ENCODE measurements at places on chromosomes 11 and 22. TPM values are rescaled to one million over a fixed set of nuclear protein-coding genes. Genes with fewer than 3 reads are reported as not detected.

GRCh38 chr11:31651822-31652221 is 142.3 kb downstream of the ELP4 start:
- DNase-seq, result no peak

- no peak for DNase-seq
Observed at GRCh38 chr11:66689661-66690590, 12.2 kb upstream of the RBM4B start.

- peak; percentile 54 for DNase-seq
Observed at GRCh38 chr22:49992921-49993648, 19.5 kb downstream of the IL17REL start.

GRCh38 chr11:77026743-77027142 is 7.5 kb upstream of the B3GNT6 start:
- DNase-seq, result no peak

DNA sequence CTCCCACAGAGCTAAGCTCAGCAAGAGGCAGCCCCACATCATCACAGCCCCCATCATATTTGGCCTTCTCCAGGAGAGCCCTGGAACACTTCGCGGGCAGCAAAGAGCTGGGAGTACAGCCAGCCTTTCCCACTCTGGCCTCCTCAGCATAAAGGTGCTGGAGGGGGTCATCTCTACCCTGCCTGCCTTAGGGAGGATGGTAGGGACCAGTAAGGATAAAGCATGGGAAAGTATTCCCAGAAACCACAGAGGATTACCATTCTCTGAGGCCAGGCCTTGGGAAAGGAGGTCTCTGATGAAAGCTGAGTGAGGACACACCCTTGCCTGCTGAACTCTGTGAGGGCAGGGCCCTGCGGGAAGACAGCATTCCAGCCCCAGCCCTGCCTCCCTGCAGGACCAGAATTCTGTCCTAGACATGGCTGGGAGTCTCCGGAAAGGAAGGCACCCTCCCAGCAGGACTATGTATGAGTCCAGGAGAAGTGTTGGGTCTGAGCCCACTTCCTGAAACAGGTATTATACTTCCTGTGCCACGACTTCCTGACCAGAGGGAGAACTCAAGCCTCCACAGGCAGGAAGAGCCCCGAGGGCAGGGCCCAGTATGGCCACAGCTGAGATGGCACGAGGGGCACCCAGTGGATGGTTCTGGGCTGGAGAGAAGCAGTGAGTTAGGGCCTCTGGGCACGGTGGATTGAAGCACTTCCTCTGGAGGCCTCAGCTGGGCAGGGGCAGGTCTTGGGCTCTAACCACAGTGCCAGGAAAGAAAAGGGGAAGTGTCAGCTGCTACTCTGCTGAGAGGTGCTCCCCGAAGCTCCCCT is 12.9 kb upstream of the CASTOR1 start:
- peak; percentile 34 for DNase-seq

- DNase-seq, result no peak
Observed at GRCh38 chr22:29105468-29105867, 32.6 kb downstream of the KREMEN1 start.

DNA sequence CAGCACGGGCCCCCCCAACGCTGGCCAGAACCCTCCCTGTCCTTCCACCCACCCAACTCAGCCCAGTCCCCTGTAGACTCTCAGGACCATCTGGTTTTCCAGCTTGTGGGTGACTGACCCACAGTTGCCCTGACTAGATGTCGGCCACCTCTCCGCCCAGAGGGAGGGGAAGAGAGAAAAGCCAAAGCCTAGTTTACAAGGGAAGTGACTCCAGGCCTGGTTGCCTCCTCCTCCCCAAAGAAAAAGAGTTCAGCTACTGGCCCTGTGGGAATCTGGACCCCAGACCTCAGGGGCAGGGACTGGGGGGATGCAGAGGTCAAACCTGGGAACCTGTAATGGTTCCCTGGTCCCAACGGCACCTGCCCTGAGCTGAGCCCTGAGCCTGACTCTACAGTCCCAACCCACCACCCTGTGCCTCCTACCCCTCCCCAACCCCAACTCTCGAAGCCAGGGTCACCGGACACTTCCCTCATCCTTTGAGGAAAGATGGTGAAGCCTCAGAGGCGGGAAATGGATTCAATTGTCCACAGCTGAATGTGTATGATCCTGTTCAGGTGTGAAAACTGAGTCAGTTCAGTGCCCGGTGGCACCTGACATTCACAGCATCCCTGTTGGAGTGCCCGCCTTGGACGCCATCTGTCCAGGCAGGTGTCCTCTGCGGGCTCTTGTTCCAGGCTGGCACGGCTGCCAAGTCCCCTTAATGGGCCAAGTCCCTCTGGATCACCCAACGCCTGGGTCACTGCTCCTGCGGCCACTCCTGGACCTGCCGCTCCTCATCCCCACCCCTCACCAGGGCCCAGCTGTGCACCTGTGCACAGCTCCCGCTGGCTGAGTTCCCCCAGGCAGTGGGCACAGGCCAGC is 21.0 kb upstream of the WNT7B start:
- DNase-seq, result no peak

DNA sequence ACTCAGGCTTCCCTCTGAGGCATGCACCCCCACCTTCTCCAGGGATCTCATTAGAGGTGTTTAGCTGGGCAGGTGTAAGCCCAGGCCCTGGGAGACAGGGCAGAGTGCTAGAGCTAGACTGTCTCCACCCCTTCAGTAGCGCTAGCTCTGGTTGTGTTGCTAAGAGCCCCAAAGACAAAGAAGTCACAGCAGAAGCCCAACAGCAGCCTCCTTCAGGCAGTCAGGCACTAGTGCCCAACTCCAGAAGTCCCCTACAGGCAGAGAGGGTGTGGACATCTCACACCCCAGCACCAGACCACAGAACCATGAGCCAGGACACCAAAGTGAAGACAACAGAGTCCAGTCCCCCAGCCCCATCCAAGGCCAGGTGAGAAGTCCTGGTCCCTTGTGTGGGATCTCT is at the start of gene CNGA4:
TSS of gene CNGA4 (plus strand) at position 188 of the 400 bp plus-strand sequence. CDS start at position 306, 118 bp downstream.
- no peak for DNase-seq

DNA sequence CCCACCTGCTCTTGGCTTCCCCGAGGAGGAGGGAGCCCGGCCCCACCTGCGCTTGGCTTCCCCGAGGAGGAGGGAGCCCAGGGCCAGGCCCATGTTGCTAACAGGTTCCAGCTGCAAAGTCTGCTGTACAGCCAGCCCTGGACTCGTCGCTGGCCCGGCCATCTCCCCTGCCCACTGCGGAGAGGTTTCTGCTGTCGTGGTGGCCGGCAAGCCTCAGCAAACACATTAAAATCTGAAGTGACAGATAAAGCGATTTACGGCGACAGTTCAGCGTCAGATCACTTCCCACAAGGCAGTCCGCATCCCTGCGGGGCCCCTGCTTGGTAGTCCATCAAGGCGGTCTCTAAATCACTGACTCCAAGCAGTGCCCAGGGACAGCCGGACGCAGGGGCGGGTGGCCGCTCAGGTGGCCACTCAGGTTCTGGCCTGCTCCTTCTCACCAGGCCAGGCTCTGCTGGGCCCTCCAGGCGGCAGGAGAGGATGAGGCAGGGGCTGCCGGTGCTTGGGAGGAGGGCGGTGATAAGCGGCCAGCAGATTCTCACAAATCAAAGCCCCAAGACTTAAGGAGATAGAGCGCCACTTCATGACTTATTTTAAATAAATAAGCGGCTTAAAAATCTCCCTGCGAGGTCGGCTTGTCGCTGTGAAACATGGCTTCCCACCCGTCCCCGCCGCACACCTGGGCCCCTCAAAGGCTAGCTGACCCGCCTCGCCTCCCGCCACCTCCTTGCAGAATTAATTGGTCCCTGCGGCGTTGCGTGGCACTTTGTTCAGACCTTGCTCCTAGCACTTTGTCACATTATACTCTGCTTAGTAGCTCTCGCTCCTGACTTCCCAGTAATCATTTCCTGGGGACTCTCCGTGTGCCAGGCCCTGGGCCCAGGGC is 21.1 kb downstream of the MACROD1 start:
- DNase-seq, result no peak

DNA sequence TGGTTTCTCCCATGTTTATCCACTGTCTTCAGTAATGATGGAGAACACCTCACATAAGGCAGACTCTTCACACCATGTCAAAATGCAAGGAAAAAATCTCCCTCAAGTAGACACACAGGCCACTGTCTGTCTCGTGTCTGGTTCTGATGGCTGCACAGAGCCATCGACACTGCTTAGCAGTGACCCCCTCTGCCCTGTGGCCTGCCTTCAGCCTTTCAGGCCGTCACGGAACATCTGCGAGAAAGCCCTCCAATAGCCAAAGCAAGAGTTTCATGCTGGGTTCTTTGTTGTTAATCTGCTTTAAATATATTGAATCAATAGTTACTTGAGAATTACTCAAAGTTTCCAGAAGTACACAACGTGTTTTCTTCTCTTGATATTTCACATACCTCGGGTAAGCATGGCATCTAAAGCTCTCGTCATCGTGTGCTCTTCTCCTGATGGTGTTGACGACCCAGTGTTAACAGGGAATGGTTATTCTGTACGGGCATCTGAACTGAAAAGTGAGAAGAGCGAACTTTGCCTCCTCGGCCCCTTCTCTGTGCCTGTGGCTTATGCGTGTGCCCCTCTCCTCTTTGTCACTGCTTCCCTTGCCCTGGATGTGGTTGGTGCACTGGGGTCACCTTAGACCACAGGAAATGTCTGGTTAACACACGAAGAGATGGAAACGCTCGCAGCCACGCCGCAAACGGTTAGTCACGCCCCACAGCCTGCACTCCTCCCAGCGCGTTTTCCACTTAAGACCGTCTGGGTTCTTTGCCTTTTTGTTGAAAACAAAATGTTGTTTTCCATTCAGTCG is 33.4 kb upstream of the CTTN start:
- DNase-seq, result no peak

- DNase-seq, result no peak
Observed at GRCh38 chr11:16804104-16804947, 65.9 kb downstream of the C11orf58 start.

- no peak for DNase-seq
Observed at GRCh38 chr22:18991821-18992442, 55.8 kb upstream of the PRODH start.

DNA sequence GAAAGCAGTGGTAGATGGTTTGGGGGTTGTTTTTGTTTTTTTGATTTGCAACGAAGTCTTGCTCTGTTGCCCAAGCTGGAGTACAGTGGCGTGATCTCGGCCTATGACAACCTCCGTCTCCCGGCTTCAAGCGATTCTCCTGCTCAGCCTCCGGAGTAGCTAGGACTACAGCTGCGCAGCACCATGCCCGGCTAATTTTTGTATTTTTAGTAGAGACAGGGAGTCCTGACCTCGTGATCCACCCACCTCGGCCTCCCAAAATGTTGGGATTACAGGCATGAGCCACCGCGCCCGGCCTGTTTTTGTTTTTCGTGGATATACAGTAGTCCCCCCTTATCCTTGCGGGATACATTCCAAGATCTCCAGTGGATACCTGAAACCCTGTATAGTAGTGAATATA is 6.6 kb downstream of the EP300 start:
- no peak for DNase-seq

DNA sequence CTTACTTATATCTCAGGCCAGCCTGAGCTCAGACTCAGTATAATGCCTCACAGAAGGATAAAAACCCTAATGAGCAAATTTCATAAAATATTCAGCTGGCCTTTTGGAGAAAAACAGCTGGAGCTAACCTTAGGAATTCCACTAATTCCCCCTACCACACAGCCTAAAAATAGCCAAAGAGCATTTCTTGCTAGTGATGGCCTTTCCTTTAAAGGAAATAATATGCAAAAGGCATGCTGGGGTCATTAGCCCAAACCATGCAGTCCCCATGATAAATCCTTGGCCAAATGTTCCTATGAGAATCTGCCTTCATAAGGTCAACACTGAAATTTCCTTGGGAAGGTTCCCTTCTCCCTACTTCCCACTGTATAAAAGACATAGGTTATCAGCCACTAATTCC is 38.2 kb downstream of the SYTL2 start:
- DNase-seq, result no peak

DNA sequence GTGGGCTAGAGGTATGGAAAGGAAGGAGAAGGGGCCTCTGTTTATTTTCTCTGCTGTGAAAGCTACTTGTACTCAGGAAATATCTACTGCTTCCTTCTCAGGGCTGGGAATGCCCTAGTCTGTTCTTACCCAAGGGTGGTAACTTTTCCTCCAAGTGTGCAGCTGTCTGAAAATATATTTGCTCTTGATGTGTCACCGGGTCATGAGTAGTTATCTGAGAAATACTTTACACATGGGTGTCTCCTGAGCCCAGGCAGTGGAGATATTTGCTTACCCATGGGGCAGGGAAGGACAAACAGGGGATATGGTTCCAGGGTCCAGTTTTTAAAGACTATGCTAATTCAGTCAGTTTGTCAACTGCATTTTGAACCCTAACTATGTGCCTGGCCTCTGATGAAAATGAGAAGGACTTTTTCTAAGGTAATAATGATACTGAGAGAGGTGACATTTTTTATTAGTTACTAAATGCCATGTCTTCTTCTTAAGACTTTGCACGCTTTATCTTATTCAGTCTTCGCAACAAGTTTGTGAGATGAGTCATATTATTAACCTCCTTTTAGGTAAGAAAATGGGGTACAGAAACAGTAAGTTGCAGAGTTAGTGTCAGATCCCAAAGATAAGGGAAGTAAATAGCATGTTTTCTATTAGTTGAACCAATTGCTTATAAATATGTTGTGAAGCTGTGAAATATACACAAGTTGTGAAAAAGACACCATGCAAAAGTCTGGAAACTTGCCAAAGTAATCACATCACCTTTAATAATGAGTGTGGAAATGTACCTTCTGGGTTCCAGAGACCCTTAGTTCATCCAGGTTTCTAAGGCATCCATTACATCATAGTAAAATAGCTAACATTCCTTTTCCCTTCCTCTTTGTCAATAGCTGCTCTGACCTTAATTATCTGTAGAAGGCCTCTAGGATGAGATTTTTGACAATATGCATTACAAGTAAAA is 22.9 kb downstream of the SYTL2 start:
- DNase-seq, result peak; percentile 75

GRCh38 chr11:69658626-69659450 is 16.3 kb downstream of the LTO1 start:
- no peak for DNase-seq

The B4GALNT4 gene
- not detected for total RNA-seq

The TRPM5 gene
- 1.7 TPM for total RNA-seq

The UCP3 gene
- total RNA-seq, result 0.76 TPM

The RAG1 gene
- 0.05 TPM for total RNA-seq

The SRSF8 gene
- 20.2 TPM for total RNA-seq

The TYMP gene
- 7.4 TPM for total RNA-seq

The MLC1 gene
- not detected for total RNA-seq

The SLC5A12 gene
- not detected for total RNA-seq

The VWA5A gene
- total RNA-seq, result 0.18 TPM

The TMA7B gene
- total RNA-seq, result not detected
